ENCODE measurements at places on chromosomes 7 and 10.

DNA sequence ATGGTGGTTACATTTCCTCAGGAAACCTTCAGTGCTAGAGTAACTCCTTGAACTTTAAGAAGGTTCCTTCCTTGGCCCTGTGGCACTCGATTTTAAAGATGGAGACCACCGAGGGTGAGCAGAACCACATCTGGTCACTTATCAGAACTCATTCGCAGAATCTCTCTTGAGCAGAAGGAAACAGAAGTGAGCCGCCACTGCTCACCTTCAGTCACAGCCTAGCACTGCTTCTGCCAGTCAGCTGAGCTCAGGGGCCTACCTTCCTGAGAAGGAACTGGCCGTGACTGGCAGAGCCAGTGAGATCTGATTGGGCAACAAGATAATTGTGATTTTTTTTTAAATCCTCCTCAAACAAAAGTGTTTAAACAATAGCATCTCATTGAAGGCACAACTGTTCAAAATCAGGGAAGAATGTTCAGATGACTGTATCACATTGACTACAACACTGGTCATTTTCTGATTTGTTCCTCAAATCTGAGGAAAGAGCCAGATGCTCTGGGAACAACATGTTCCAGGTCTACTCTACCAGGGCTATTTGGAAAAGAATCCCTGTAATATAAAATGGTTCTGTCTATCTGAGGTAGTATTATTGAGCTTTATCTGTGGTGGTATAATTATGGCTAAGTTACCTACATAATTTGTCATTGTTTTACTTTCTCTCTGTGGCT, 2.7 kb upstream of the SYPL1 start:
- DNase-seq, result no peak

DNA sequence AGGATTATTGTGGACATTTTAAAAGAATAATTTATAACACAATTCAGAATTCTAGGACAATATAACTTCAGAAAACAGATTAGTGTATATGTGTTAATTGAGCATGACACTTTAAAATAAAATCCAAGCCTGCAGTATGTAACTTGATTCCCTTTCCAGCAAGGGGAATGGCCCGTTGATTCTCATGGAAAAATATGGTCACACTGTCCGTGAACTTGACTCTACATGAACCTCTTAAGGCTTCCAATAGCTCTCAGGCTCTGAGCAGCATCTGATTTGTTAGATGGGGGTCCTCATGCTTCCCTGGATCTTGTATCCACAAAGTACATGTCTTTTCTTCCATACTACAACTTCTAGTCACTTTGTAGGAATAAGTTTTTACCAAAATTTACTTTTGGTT, 85.5 kb upstream of the AKR1E2 start:
- DNase-seq, result no peak

GRCh38 chr10:68175949-68176348, 56.0 kb downstream of the ATOH7 start:
- DNase-seq, result no peak

DNA sequence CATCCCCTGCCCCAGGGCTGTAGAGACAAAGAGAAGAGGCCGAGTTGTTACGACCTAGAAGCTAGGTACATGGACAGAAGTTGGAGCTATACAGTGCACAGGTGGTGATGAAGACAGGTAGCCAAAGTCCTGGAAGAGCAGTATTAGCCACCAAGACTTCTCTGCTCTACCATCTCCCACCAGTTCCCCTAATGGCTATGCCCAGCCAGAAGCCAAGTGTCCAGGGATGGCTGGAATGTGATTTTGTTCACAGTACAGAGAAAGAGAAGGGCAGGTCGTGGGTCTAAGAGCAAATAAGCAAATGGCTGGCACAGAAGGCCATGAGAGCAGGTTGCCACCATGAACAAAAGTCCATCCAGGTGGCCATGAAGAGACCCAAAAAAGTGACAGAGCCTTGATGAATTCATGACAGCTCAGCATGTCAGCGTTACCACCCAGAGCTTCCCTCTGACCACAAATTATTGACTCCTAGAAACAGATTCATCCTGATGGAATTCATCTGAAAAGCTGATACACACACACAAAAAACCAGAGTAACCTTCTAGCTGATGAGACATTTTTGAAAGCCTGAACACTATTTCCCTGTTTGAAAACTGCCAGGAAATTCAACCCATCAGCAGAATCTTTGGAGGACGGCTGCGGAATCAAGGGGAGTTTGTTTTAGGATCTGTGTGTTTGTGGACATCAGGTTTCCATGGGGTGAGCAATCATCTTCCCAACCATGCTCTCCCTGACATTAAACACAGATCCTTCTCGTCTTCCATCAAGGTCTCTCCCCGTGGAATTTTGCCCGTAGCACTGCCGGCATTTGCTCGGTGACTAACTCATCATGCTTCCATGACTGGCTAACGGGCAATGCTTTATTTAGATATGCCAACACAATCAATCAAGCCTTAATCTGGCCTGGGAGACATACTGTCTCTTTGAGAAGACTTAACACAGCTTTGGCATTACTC, 906.7 kb upstream of the AUTS2 start:
- DNase-seq, result no peak

DNA sequence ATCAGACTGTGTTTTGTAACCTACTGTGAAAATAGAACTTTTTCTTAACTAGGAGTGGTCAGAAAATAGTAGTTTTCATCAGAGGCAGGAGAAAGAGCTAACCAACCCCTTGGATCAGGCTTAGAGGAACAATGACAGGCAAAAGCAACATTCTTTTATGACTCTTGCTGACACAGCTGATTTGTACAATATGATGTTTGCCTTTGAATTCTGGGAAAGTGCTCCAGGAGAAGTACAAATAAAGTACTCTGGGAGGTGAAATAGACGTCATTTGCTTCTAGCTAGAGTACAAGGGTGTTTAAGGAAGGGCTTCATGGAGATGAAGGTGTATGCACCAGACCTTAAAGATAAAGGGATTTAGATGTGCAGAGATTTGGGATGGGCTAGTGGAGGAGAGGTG, 75.1 kb upstream of the KIAA1217 start:
- no peak for DNase-seq

DNA sequence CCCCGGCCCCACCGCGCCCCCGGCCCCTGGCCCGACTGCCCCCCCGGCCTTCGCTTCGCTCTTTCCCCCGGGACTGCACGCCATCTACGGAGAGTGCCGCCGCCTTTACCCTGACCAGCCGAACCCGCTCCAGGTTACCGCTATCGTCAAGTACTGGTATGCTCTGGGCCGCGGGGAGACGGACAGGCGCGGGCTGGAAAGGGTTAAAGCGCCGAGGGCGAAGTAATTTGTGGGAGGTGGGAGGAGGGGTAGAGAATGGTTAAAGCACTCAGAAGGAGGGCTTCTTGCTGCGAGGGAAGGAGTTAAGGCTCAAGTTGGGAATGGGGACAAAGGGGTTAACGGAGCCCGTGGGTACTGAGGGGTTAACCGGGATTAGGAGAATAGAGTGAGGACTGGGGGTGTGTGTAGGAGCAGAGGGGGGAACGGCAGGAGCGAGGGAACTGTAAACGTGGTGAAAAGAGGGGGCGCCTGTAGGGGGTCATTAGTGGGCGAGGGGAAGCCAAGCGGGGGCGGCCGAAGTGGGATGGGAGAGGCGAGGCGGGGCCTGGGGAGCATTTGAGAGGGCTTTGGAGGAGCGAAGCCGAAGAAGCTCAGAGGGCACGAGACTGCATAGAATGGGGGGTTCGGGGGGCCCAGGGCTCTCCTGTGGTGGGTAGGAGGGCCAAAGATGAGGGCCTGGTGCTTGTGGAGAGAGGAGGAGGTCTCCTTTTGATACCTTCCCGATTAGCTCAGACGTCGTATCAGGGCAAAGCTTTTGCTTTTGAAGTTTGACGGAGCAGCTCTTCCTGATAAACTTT, 605 bp downstream of the SUFU start:
- DNase-seq, result no peak

GRCh38 chr7:19522486-19522885, 186.4 kb downstream of the POLR1F start:
- DNase-seq, result no peak

DNA sequence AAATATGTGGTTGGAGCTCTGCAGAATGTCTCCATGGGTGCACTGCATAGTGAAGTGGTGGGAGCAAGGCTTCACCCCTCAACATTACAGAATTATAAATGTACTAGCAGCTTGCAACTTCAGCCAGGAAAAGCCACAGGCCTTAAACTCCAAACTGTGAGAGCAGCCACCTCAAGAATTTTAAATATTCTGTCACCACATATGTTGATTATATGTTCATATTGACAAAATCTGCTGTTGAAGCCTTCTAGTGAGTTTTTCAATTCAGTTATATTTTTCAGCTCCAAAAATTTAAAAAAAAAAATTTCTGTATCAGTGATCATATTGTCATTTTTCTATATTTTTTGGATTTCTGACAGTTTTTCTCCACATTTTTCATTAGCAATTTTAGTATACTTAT, 30.9 kb upstream of the AKR1C2 start:
- DNase-seq, result no peak

DNA sequence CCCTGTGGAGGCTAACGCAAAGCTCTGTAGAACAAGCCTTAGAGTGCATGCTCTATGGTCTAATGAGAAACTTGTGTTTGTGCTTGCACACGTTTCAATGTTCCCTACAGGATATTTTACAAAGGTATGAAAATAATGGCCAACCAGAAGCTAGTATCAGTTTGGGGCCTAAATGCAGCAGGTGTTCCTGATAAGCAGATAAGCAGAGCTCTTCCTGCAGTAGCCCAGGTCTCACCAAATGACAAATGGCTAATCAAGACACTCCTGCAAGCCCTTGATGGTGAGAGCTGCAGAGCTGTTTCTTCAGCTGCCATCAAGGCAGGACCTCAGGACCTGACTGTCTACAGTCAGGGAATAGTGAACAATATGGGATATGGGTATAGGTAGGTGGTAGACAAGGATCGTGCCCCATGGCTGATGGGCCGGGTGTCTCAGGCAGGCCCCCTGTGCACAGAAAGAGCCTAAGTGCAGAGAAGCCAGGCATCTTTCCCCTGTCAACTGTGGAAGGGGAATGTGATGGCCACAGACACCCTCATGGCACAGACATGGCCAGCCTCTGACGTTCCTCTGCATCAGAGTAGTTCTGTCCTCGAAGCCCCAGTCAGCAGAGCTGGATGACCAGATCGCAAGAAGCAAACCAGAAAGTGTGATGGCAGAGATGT, 23.2 kb upstream of the RASSF4 start:
- no peak for DNase-seq

DNA sequence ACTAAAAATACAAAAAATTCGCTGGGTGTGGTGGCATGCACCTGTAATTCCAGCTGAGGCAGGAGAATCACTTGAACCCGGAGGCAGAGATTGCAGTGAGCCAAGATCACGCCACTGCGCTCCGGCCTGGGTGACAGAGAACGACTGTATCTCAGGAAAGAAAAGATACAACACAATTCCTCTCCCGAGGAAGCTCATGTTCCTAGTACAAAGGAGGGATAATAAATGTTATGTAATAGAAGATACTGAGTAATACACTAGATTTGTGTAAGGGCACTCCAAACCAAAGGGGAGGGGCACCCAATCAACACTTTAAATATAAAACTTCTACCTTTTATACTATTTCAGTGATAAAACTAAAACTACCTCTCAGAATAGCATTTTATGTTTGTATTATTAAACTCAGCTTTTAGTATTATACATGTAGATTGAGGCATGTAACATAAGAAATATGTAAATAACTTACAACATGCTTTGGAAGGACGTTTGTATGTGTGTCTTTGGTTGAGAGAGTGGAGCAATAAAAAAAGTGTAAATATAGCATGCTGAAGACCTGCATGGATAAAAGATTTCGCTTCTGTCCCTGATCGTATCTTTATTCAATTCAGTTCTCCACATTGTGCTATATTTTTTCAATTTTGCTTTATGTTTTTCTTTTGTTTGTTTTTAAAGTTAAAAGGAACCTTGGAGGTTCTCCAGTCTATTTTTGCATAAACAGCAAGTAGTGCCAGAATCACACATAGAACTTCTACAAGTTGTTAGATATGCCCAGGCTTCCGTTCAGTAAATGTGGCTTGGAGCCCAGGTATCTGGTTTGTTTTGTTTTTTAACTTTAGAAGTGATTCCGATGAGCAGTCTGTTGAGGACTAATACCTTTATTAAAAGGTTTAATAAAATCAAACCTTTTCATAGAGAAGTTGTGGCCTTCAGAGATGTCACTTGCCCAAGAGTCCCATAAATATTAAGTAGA, 71.9 kb downstream of the WAC start:
- DNase-seq, result no peak

DNA sequence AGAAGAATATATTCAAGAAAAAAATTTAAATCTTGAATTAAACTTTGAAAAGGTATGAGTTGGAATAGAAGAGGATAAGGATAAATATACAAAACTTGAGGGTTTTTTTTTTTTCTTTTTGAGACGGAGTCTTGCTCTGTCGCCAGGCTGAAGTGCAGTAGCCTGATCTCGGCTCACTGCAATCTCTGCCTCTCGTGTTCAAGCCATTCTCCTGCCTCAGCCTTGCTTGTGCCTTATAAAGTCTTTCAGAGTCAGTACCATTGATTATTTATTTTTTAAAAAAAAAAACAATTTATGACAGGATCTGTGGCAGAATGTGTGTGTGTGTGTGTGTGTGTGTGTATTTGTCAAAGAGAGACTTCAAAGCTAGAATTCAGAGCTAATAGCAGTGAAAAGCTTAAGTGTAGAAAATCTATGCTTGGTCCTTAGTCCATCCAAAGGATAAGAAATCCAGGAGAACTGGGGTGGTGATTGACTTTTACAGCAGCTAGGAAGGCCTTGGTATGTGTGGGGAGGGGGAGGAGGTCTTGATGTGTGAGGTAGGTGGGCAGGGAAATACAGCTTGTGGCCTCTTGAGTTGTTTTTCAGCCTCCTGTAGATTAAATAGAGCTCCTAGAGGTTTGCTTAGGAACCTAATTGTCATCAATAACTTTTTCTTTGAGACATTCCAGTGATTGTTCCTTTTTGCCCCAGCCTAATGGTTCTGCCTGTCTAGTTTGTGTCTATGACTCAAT, 2.4 kb downstream of the HECTD2 start:
- DNase-seq, result no peak

GRCh38 chr10:125205431-125205830, 45.1 kb upstream of the CTBP2 start:
- DNase-seq, result no peak

- no peak for DNase-seq
These were observed 89.6 kb upstream of the ITGB1 start for GRCh38 chr10:33047655-33048054.

DNA sequence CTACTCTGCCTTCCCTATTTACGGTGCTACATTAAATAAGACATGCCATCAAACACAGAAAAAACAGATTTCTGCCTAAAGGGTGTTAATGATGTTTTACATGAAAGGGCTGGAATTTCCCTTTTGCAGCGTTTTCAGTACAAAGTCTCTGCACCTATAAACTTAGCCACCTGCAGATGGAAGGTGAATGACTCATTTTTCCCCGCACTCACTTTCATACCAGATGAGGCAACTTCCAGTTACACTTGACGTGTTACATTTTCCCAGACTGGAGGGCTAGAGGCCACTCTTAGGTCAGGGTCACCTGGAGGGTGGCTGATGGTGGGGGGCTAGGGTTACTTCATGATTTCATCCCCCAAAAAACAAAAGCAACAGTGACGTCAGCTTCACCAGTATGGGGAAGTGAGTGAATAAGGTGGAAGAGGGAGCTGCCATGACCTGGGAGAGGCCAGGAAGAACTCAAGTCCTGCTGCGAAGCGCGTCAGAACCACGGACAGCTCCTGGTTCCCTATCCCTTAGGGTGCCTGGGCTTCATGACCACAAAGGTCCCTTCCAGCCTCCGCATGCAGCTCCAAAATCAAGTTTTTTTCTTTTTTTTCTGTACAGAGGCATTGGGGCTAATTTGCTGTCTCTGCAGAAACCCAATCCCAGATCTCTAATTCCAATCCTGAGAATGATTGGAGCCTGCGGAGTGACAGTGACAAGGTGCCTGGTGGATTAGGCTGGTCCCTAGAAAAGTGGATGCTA, 94.0 kb downstream of the ADARB2 start:
- no peak for DNase-seq

- DNase-seq, result no peak
These were observed 12.0 kb upstream of the GSAP start for GRCh38 chr7:77427996-77428603.
